ENCODE measurements at places on chromosomes 12 and 14.

DNA sequence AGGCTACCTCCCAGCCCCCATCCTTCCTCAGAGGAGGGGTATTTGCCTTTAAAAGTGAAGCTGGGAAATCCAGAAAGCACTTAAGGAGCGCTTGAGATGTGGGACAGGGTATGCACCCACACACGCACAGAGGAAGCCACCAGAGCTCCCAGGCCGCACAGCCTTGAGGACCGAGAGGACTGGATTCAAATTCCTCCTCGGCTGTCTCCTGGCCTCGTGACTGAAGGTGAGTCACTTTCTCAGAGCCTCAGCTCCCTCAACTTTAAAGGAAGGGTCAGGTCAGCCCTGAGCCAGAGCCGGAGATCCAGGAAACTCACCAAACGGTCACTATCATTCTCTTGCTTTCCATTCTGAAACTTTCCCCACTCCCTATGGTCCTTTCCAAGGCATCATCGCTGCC, 37.6 kb downstream of the BCL11B start:
- DNase-seq = no peak

DNA sequence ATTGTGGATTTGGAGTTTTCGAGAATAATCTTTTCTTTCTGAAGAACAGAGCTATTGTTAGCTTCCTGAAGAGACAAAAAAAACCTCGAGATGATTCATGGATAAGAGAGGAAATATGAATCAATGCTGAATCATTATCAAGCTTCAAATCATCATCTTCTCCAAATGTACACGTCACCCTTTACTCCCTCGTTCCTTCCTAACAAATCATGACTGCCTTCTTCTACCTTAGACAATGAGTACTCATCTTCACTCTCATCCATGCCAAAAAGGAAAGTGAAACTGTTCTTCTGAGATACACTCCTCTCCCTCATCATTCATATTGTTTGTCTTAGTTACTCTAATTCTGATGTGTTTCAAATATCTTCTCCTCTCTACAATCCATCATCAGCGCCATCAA, 1115.8 kb upstream of the ATXN7L3B start:
- peak; percentile 4 for DNase-seq

- DNase-seq = no peak
These were observed 1.1 kb downstream of the ATXN2 start for GRCh38 chr12:111597831-111598636.

- DNase-seq = no peak
These were observed 24.0 kb upstream of the RND1 start for GRCh38 chr12:48889679-48890078.

GRCh38 chr14:68502230-68502629, 290.6 kb downstream of the ZFP36L1 start:
- DNase-seq = no peak

GRCh38 chr12:66156654-66157053, 13.1 kb downstream of the TMBIM4 start:
- no peak for DNase-seq

DNA sequence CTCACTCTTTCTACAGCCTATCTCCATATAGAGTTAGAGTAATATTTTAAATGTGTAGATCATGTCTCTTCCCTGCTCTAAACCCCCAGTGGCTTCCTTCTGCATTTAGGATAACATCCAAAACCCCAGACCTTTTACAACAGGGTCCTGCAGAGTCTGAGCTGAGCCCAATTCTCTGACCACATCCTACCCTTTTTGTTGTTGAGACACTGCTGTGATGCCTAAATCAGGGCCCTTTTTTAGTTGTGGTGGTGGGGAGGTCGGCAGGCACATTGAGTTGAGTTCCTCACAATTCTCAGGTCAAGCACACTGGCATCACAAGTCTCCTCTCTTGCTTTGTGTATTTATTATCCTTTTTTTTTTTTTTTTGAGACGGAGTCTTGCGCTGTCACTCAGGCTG, 1.8 kb upstream of the DDX47 start:
- no peak for DNase-seq

GRCh38 chr12:18591473-18591872, 146.3 kb downstream of the PLCZ1 start:
- DNase-seq = no peak

GRCh38 chr12:80632835-80633234, 74.6 kb upstream of the MYF6 start:
- no peak for DNase-seq

DNA sequence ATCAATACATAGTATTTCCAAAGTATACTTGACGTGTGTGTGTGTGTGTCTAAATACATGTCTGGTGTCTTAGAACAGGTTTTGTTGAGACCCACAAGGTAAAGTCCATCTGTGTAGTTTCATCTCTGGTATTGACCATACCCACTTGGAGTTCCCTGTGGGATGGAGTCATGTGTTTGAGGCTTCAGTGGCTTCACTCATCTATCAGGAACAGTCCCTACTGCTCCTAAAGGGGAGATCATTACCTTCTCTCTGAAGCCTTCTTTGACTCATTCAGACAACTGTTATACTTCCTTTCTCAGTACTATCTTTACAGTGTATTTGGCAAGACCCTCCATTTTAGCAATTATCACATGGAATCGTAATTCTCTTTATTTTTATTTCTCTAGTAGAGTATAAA, 14.2 kb downstream of the RAB21 start:
- DNase-seq = no peak

- no peak for DNase-seq
These were observed 29.7 kb downstream of the BDKRB1 start for GRCh38 chr14:96285667-96286066.

- DNase-seq = no peak
These were observed 38.7 kb downstream of the STX2 start for GRCh38 chr12:130800312-130800711.

DNA sequence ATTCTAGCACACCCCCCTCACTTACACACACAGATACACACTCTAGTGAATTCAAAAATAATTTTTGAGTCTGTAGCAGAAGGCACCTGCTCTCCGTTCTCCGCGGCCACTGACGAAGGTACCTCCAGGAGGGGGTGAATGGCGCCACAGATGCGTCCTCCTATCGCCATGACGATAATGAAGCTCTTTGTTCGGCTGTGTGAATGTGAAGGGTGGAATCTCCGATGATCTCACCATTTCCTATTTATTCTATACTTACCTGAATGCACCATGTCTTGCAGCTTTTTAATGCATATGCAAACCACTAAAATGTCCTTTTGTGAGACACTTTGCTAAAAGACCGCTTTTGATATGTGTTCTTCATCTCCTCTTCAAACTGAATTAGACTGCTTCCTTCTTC, 162.7 kb downstream of the EGLN3 start:
- DNase-seq = no peak

All from SW 1271 (cell line).